WTC11 (cell line): ENCODE measurements at places on chromosomes 7 and 10. TPM values are rescaled to one million over a fixed set of nuclear protein-coding genes. Genes with fewer than 3 reads are reported as not detected.

The NXPH1 gene
- total RNA-seq = 0.14 to 0.59 TPM (median 0.27 TPM) in 3 replicates

The EBF3 gene
- 1.1 to 1.2 TPM (median 1.1 TPM) in 3 replicates for total RNA-seq

The ERVW-1 gene
- 0.07 to 0.14 TPM in 2 of 3 replicates, not detected in the other for total RNA-seq

The NODAL gene
- 41.1 to 57.0 TPM (median 41.5 TPM) in 3 replicates for total RNA-seq

The SLC16A12 gene
- 8.0 to 10.9 TPM (median 8.3 TPM) in 3 replicates for total RNA-seq

The KLF6 gene
- total RNA-seq = 25.4 to 27.9 TPM (median 27.3 TPM) in 3 replicates

GRCh38 chr10:88064608-88065382 is 201.4 kb downstream of the PTEN start:
- no peaks in the 10 kb centered on the region; the same call in 1 of the 2 replicates for H3K27me3 ChIP-seq
- peaks cover 14% of the 10 kb centered on the region for H3K4me1 ChIP-seq
- H3K36me3 ChIP-seq = no peaks in the 10 kb centered on the region
- no peak overlapping the region for H3K27ac ChIP-seq
- no peak overlapping the region for H3K4me3 ChIP-seq

- H3K36me3 ChIP-seq = no peaks in the 10 kb centered on the region; the same call in 1 of the 2 replicates
- DNase-seq = no peak
These were observed 143.3 kb downstream of the TES start for GRCh38 chr7:116353647-116354046.

DNA sequence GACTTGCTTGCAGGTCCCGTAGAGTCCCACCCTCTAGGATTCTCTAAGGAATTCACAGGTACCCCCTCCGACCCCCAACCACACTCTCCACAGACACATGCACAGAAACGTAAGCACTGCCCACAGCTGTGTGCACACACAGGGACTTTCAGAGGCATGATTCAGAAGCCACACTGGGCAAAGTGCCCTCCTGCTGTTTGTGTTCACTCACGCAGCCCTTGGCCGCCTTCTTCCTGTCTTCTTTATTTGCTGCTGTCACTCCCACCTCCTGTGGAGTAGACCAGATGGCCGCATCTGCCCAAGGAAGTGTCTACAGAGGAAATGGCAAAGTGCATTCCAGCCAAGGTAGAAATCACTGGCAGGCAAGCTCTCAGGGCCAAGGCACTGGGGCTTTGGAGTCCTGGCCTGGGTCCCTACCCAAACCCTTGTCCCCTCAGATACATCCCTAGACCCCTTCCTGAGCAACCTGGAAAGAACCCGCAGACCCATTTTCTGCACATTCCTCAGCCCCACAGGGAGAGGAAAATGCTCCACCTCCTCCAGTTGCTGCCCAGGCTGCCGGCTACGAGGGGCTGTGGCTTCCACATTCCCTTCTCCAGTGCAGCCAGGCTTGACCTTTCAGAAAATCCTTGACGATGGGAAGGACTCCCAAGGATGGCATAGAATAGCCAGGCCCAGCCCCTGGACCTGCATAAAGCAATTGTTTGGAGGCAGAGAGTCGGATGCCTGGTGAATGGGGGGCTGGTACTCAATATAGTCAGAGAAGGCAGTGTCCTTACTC is 21.6 kb upstream of the GIMAP8 start:
- no peak overlapping the region for H3K27ac ChIP-seq
- H3K36me3 ChIP-seq = no peaks in the 10 kb centered on the region; the same call in 1 of the 2 replicates
- H3K27me3 ChIP-seq = peaks cover 15% of the 10 kb centered on the region
- no peak overlapping the region for H3K4me3 ChIP-seq
- DNase-seq = no peak

DNA sequence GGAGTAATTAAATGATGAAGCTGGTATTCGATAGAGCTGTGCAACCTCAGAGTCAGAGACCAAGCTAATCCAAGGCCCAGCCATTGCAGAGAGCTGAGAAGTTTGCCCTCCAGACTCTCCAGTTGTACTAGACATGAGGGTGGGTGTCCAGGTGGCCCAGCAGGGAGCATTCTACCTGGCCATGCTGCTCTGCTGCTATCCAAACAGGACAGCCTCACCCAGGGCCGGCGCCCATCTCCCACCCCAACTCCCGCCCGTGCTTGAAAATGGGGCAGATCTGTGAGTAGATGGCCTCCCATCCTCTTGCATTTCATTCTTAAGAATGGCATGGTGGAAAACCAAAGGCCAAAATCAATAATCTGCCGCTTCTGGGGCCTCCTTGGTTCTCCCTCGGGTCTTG is 124.2 kb downstream of the TCERG1L start:
- no peak for DNase-seq
- peaks cover 75% of the 10 kb centered on the region for H3K36me3 ChIP-seq

GRCh38 chr10:5271526-5271925 is 74.9 kb downstream of the AKR1C4 start:
- no peak for DNase-seq
- no peaks in the 10 kb centered on the region for H3K27me3 ChIP-seq
- H3K4me3 ChIP-seq = no peak overlapping the region
- no peaks in the 10 kb centered on the region for H3K4me1 ChIP-seq
- no peak overlapping the region for H3K27ac ChIP-seq

- no peak for DNase-seq
- no peaks in the 10 kb centered on the region for H3K27me3 ChIP-seq
- H3K4me3 ChIP-seq = no peak overlapping the region
- no peaks in the 10 kb centered on the region for H3K36me3 ChIP-seq
- peaks cover 12% of the 10 kb centered on the region for H3K4me1 ChIP-seq
- H3K27ac ChIP-seq = no peak overlapping the region
These were observed 292.1 kb upstream of the IGFBP3 start for GRCh38 chr7:46213154-46213537.

DNA sequence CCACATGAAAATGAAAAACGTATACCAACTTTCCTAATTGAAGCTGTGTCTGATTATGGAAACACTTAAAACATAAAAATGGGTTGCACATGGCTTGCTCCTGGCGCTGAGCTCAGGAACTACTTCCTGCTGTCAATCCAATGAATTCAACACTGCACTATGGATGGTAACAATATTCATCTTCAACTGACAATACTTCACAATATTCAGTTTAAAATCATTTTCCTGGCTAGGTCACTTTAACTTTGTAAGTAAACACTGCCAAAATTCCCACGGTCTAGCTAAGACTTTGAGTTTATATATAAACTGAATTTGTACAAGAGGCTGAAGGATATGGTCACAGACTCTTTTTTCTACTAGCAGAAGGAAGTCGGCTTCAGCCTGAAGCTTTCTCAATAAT is 556.9 kb downstream of the TNS3 start:
- no peaks in the 10 kb centered on the region; the same call in 1 of the 2 replicates for H3K27me3 ChIP-seq
- no peak overlapping the region for H3K27ac ChIP-seq
- H3K36me3 ChIP-seq = no peaks in the 10 kb centered on the region
- no peaks in the 10 kb centered on the region for H3K4me1 ChIP-seq
- no peak for DNase-seq
- H3K4me3 ChIP-seq = no peak overlapping the region

- DNase-seq = no peak
- H3K27me3 ChIP-seq = no peaks in the 10 kb centered on the region
- H3K36me3 ChIP-seq = no peaks in the 10 kb centered on the region
- peaks cover 20% of the 10 kb centered on the region for H3K4me1 ChIP-seq
These were observed 96.5 kb downstream of the AOAH start for GRCh38 chr7:36627836-36628235.
